ENCODE measurements at places on chromosomes 7 and 10. TPM values are rescaled to one million over a fixed set of nuclear protein-coding genes. Genes with fewer than 3 reads are reported as not detected.

The FFAR4 gene
- total RNA-seq = not detected

The EPO gene
- not detected for total RNA-seq

The SCD gene
- total RNA-seq = 881 TPM

The CHST12 gene
- 3.7 TPM for total RNA-seq

The AS3MT gene
- total RNA-seq = 9.6 TPM

The AKR1C3 gene
- 2.5 TPM for total RNA-seq

The TACR2 gene
- 0.33 TPM for total RNA-seq

The SSBP1 gene
- total RNA-seq = 74.0 TPM

The CCDC3 gene
- not detected for total RNA-seq

The ANKRD1 gene
- total RNA-seq = 0.36 TPM

The TET1 gene
- total RNA-seq = 5.7 TPM

The C7orf33 gene
- total RNA-seq = not detected

The AGAP5 gene
- 1.8 TPM for total RNA-seq

The GSAP gene
- 6.5 TPM for total RNA-seq

The AGAP3 gene
- total RNA-seq = 83.0 TPM

The PGAM2 gene
- total RNA-seq = not detected

The SLC18A3 gene
- total RNA-seq = not detected

The AGMO gene
- 0.36 TPM for total RNA-seq

The CLDN3 gene
- total RNA-seq = not detected

The TES gene
- 20.0 TPM for total RNA-seq

The DNAH11 gene
- total RNA-seq = not detected

The UBE2D4 gene
- total RNA-seq = 15.8 TPM

The MMP21 gene
- total RNA-seq = under 0.01 TPM

The HTR5A gene
- total RNA-seq = not detected

The SPDYE16 gene
- total RNA-seq = not detected

The ANKRD30A gene
- not detected for total RNA-seq

The GPR85 gene
- 7.0 TPM for total RNA-seq

The ZSWIM8 gene
- 55.8 TPM for total RNA-seq

The IFIT1B gene
- total RNA-seq = not detected

The TRIM74 gene
- not detected for total RNA-seq

The C10orf67 gene
- total RNA-seq = 0.33 TPM

The CLCN1 gene
- not detected for total RNA-seq

The UNCX gene
- total RNA-seq = not detected

Measured in melanocyte of skin (primary cell).